ENCODE measurements at places on chromosomes 3 and 15.

DNA sequence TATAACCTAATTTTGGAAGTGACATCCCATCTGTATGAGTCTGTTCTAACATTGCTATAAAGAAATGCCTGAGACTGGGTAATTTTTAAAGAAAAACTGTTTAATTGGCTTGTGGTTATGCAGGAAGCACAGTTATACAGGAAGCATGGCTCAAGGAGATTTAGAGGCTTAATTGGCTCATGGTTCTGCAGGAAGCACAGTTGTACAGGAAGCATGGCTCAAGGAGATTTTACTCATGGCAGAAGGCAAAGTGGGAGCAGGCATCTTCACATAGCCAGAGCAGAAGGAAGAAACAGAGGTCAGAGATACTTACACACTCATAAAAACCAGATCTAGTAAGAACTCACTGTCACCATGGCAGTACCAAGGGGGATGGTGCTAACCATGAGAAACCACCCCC lies 193.1 kb upstream of the ADAMTS9 start:
- no peak for DNase-seq

DNA sequence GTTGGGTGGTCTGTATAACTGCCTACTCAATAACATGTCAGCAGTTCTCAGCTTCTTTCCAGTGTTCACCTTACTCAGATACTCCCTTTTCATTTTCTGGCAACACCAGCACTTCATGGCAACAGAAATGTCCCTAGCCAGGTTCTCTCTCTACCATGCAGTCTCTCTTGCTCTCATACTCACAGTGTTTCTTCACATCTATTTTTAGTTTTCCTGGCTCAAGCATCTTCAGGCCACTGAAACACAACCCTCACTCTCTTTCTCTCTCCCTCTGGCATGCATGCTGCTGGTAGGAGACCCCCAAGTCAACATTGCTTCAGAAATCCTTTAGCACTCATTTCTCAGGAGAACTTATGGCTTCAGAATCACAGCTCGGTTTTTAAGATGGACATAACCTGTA lies at the start of gene CAPN3:
Gene CAPN3 (plus strand): TSS at position 253 of the 400 bp plus-strand sequence. CDS start 305 bp downstream, outside the sequence.
- no peak for DNase-seq

DNA sequence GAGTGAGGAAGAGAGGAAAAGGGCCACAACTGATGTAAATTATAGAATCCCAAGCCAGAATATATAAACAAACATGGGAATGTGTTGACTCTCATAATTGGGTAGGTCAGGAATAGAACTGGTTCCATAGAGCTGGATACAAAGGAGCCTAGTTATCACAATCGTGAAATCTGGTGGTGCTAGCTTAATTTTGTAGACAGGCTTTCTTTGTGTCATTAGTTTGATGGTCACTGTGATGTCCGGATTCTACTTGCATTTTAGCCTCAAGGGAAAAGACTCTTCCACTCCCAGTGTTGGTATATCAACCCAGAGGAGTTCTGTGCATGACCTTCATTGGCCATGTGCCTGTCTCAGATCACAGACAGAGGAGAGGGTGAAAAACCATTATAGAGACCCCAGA lies 81.8 kb downstream of the NLGN1 start:
- no peak for DNase-seq

DNA sequence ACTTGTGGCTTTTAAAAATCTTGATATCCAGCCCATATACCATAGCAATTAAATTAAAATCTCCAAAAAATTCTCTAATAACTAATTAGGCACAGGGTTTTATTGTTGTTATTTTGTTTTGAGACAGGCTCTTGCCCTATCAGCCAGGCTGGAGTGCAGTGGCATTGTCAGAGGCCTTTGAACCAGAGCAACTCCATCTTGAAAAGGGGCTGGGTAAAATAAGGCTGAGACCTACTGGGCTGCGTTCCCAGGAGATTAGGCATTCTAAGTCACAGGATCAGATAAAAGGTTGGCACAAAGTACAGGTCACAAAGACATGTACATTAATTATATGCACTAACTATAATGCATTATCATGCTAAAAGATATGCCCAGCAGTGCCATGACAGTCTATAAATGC lies 31.2 kb upstream of the ACP3 start:
- DNase-seq = no peak

DNA sequence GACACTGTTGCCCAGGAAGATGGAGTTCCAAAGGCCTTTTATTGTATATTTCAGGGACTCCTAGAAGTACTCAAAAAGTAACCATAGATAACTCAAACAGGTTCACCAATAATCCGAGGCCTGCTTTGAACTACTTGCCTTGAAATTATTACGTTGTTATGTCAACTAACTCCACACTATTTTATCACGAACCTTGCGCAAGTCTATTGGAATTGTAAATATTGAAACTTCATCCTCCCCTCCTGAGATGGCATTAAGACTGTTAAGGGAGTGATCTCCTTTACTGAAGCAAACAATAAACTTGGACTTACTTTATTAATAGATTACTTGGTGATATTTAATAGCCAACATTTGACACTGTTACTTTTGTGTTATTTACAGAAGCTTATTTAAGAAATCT lies 199.6 kb upstream of the GADL1 start:
- no peak for DNase-seq

DNA sequence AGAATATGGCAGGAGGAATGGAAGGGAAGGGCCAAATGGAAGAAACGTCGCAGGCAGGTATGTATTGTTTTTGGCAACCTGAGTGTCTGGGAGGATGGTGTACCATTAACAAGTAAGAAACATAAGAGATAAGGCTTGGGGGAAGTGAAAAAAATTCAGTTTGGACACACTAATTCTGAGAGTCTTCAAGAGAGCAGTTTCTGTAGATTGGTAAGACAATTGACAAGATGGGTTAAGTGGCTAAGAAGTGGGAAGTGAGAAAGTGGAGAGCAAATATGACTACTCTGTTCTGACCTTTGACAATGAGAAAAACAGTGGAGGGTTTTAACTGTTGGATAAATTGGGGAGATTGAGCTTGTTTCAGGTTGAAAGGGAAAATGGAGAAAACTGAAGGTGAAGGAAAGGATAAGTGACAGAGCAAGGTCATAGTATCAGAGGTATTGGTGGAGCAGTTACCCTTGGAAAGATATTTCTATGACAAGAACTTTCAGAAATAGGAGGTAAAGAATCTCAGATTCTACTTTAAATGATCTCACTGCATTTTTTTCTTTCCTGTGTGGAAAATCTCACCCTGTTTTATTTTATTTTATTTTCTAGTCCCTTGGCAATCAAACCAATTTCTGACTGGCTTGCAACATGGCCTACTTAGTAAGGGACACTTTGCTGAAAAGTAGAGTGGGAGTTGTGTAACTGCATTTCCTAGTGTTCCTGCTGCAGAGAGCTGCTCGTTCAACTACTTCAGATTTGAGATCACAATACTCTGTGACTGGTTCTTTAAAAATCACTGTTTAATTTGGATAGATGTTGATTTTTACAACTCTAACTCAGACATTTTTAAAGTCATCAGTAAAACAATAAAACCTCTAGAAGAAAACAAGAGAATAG lies 23.1 kb upstream of the GABPB1 start:
- no peak for DNase-seq

DNA sequence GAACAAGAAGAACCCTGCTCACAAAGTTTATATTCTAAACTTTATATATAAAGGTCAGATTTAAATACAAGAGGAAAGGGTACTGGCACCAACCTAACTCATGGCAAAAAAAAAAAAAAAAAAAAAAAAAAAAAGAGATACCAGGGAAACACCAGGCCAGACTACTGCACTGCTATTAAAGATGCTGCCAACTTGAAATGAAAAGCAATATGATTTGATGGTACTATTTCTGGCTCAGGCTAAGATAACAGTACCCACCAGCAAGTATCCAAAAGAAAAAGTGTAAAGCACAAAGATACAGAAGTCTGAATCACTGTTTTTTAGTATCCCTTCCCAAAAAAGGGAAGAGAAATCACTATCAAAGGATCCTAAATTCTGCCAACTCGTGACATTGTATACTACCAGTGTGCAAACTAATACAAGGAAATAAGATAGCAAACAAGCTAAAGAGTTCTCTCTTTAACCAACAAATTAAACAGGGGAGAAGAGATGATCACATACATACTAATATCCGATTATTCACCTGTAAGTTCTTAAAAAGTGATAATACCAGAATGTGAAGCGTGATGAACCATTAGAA lies 28.4 kb downstream of the PEAK1 start:
- no peak for DNase-seq

GRCh38 chr3:24220859-24221657 lies 273.6 kb downstream of the THRB start:
- no peak for DNase-seq

DNA sequence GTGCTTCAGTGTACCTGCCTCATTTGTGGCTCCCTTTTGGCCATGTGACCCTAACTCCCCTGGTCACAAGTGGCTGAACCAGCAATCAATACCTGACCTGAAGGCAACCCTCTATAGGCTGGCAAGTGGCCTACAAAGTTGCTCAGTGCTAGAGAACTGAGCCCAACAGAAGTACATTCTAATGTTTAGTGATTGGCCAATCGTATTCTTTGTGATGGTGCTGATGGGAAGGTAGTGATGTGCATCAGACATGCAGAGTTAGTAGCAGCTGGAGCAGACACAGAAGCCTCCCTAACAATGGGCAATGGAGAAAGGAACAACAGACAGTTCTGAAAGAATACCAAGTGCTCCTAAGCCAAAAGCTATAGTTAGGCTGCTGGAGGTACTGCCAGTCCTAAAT lies 10.4 kb upstream of the ATOSA start:
- DNase-seq = no peak

DNA sequence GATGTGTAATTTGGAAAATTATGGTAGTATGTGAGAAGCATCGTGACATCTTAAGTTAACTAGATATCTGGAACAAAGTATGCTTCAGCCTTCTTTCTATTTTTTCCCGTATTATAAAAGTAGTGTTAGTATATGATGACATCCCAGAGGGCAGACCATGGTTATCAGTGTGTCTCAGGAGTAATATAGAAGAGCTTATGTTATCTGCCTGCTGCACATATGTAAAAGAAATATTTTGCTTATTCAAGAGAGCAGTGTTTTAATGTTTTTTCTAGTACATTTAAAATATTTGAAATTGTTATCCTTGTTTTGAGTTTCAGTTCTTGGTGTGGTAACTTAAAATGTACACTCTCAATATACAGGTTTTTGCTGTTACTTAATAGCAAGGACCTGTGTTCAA lies 24.1 kb downstream of the PLCL2 start:
- no peak for DNase-seq

GRCh38 chr3:194514626-194515025 lies 27.8 kb upstream of the ATP13A3 start:
- no peak for DNase-seq

GRCh38 chr3:18732474-18732873 lies 307.3 kb upstream of the SATB1 start:
- DNase-seq = no peak

DNA sequence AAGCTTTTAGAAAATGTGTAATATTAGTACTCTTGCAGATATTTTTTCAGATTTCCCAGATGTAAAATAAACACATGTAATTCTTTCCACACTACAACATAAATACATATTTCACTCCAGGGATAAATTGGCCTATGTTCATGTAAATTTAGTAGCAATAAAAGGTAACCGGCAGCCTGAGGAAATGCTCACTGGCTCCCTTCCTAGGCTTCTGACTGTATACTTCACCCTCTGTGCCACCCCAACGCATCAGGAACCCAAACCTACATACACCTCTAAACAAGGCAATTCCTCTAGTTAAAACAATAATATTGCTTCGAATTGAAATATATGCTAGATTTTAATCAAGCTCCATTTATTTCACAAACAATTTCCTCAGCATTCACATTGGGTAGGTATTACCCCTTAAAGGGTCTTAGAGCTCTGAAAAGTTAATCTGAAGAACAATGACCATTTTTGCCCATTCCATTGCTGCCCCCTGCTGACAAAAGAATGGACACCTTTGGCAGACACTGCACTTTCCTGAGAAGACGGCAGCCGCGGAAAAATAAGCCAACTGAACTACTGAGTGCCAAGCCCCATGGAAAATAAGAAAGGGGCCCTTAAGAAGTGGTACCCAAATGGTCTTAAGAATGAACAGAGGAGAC lies 212.5 kb downstream of the OSBPL10 start:
- DNase-seq = peak; percentile 14

DNA sequence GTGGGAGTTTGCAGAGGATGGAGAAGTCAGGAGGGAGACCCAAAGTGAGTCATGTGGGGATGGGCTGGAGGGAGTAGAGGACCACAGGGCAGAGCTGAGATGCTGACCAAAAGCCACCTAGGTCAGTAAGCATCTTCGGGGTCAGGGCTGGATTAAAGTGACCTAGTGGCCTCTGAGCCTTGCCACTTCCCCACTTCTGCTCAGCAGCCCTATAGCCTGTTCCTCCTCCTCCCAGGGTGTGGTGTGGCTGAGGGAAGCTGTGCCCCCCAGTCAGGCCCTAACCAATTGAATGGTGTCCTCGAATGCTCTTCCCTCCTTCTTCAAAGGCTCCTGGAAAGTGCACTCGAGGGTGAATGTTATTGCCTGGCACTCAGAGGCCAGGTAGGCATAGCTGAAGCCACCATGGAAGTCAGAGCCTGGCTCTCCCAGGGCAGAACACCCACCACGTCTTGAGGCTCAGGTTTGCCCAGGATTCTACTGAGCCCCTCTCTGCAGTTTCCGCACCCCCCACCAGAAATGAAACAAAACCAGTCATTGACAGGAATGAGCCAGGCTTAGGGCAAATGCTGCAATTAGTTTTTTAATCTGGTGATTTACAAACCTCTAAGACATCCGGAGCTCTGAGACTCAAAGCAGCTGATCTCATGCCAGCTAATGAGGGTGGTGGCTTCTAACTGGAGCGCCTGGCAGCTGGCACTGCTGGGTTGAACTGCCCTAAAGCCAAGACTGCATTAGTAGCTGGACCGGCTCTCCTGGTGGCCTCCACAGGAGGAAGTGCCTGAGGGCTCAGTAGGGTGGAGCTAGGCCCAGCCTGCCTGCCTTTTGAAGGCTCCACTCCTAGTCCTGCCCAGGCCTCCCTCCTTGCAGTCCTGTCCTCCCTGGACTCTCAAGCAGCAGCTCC lies 26.0 kb upstream of the VIPR1 start:
- no peak for DNase-seq

GRCh38 chr3:59867185-59868002 lies 817.6 kb upstream of the CFAP20DC start:
- no peak for DNase-seq

- DNase-seq = no peak
These were observed 11.5 kb upstream of the MLF1 start for GRCh38 chr3:158559504-158559903.
